Ovary (tissue), 10 donors: ENCODE measurements at places on chromosomes 1 and 21.

GRCh38 chr1:59903141-59903754 is 23.3 kb downstream of the CYP2J2 start:
- no peak for DNase-seq

DNA sequence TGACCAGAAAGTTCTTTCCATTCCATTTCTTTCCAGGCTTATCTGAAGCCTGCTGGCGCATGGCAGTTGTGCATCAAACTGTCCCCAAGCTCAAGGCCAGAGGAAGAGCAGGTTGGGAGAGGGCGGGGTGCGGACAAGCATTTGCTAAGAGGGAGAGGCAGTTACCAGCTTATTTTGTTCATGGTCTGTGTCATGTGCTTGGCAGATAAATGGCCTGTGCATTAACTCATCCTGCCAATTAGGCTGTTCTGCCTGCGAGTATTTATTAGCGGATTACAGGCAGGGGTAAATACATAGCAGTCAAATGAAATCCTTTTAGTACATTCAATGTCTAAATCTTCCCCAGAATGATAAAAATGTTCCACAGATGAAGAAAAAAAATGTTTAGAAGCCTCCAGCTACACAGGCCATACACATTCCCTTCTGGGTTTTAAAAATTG is 48.9 kb upstream of the B3GALNT2 start:
- DNase-seq: no peak

DNA sequence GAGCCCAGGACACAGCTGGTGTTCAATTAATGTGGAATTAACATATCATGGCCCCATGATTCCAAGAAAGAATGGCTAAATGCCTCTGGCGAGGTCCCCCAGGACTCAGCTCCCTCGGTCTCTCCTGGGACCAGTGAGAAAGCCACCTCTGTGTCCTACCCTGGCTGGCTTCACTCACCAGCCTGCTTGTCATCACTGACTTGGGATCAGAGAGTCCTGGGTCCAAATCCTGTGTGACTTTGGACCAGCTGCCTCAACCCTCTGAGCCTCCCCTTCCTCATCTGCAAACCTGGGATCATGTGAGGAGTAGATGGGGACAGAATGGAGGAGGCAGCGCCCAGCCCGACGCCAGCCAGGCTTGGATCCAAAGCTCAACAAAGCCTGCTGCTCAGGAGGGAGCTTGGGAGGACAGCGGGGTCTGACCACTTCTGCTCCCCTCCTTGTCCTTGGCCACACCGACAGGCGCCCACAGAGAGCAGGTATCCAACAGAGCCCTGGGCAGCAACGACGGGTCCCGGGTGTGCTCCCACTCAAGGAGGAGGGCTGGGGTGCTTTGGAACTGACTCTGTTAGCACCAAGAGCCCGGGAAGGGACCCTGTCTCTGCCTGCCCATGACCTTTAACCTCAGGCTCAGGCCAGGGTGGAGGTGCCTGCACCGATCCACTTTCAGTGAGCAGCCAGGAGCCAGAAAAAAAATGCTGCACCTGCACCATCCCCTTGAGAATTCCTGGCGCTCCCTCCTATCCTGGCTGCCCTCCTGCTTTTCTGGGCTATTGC is 3.2 kb downstream of the SH2D5 start:
- no peak for DNase-seq

DNA sequence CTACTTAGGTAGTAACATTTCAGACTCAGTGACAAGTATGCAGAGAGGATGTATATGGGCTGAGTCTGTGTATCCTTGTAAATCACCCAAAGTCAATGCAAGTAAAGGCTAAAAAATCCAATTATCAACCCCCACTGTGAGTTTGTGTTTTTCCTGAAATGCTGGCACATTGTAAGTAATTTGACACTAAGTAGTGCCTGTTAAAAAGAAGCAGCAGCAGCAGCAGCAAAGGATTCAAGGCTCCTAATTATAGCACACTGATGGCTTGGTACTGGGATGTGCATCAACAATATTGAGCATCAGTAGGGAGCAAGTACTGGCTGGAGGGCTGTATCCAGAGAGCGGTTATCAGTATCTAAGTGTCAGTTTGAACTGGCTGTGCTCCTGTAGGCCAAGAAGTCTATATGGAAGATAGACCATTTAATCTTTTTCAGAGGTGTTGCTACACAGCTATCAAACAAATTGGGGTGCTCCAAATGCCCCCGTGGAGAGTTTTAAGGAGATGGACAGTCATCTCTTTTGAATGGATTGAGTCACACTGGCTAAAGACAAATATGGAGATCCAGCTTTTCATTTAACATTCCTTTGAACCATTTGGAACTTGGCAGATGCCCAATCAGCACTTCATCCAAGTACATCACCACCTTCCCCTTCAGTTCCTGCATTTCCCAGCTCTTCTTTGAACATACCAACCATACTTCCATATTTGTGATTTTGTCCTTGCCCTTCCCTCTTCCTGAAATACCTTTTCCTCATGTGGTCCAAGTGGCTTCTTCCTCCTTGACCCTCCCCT is 241.2 kb upstream of the ST6GALNAC5 start:
- DNase-seq: no peak

GRCh38 chr1:87805666-87806378 is 477.1 kb downstream of the LMO4 start:
- DNase-seq: no peak

DNA sequence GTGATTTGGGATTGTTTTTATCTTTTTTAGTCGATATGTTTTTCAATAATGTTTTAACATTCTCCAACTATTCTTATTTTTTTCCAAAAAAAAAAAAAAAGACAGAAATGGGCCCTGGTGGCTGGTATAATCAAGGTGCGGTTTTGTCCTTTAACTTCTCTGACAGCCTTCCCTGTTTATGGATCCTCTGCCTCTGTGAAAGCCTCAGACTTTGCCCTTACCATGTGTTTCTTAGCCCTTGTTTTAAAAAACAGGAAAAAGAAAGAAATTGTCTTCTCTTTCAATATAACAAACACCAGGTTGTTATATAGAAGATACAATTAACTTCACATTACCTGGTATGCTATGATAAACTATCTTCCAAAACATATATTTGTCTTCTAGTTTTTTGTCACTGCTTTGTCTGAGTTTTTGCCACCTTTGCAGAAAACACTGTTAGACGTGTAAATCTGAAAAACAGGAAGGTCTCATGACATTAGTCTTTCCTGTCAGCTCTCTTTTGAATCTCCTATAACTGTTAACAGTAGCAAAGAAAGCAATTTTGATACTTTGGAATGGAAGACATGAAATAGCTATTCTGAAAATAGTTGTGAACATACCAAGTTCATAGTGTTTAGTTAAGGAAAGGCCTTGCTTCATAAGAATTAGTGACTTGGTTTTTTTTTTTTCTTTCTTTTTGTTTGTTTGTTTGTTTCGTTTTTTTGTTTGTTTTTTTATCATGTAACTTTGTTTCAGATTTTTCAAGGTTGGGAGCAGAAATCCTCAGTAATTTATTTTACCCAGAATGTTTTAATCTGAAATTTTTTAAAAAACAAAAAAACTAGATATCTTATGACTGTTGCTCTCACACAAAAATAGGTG is 31.7 kb upstream of the CACYBP start:
- DNase-seq: no peak

GRCh38 chr21:28904961-28905435 is 87.7 kb downstream of the LTN1 start:
- DNase-seq: no peak

- DNase-seq: no peak
These were observed at the start of gene PLPPR5 for GRCh38 chr1:99004861-99005442. PLPPR5 (minus strand) TSS chr1:99004861; CDS start chr1:99004671, 190 bp downstream.

- DNase-seq: no peak
These were observed 29.4 kb upstream of the POU3F1 start for GRCh38 chr1:38076038-38076437.
